ENCODE measurements at places on chromosomes 5 and 9.

DNA sequence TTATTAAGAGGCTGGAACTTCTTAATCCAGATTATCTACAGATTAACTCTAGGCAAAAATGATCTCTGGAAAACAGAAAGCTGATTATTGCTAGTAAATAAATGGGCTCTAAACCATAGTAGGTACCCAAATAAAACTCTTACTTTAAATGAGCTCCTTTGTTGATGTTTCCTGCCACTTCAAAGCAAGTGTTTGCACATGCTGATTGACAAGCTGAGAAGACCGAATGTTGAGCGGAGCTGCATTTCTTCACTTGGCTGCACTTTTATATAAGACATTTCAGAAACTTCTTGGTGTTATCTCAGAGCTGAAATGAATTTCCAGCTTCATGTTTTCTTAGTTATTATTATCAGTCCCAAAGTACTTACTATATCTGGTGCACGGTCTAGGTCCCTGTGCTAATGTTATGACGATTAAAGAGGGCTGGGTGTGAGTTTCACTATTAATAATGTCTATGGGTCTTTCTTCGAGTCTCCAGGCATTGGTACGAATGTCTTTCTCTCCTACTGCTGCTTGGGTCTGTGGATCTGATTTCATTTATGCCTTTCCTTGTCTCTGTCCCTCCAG, 58.6 kb upstream of the CTXN3 start:
- no peak for DNase-seq

GRCh38 chr9:134784577-134785305, 95.9 kb upstream of the FCN2 start:
- no peak for DNase-seq

DNA sequence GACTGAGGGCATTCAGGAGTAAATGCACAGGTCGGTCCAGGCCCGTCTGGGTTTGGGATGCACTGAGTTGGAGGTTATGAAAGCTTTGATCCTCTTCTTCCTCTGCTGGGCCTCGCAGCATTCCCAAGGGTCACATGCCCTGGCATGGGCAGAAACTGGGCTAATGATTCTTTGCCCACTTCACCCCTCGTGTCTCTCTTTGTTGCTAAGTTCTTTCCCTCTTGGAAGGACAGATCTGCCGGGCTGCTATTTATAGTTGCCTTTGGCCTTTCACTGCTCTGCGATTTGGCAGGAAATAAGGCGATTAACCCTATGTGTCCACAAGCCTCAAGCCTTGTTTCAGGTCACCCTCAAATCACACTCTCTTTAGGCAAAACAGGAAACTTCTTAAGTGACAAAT, 66.9 kb downstream of the ENTREP1 start:
- no peak for DNase-seq

- DNase-seq, result peak; percentile 8
Measured at GRCh38 chr9:118643118-118643517, 726.1 kb downstream of the BRINP1 start.

DNA sequence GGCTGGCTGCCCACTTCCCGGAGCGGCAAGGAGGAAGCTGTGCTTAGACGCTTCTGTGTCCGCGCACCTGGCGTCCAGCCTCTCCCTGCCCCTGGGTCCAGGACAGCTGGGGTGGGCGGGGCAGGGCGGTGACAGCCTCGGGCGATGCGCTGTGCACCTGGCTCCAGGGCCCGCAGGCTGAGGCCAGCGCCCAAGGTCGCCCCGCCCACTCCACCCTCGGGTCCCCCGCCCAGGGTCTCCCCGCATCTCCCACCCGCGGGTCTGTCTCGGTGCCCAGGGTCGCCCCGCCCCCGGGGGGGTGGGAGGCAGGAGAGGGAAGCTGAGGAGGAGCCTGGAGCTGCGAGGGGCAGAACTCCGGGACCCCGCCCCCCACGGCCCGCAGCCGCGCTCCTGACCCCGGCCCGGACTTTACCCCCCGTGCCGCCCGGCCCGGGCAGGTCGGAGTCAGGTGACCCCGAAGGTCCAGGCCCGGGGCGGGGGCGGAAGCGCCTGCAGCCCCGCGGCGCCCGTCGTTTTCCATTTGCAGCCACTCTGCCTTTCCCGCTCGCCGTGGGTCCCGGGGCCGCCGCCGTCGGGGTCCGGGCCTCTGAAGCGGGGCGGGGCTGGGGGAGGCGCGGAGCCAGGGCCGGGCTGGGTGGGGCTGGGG, at the start of gene ENTPD8:
Gene ENTPD8, minus strand, starts transcription at position 69 of the 646 bp plus-strand sequence. CDS start 3,072 bp downstream, outside the sequence.
- DNase-seq, result no peak

DNA sequence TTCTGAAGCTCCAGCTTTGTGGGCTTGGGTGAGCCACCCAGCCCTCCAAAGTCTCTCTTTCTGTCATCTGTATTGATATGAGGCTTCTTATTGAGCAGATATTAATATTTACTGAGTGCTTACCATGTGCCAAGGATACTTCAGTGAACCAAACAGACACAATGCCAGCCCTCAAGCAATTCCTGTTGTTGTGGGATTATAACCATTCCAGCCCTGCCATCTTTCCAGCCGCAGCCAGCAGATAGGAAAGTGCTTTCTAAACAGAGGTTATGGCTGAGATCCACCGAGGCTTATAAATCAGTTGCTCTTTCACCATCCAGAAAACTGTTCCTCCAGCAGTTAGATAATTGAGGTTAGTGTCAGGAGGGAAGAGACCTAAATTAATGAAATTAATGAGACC, 137.7 kb upstream of the ALDH1B1 start:
- DNase-seq, result no peak

GRCh38 chr9:73183917-73184861, 32.5 kb downstream of the ANXA1 start:
- DNase-seq, result peak; percentile 18

DNA sequence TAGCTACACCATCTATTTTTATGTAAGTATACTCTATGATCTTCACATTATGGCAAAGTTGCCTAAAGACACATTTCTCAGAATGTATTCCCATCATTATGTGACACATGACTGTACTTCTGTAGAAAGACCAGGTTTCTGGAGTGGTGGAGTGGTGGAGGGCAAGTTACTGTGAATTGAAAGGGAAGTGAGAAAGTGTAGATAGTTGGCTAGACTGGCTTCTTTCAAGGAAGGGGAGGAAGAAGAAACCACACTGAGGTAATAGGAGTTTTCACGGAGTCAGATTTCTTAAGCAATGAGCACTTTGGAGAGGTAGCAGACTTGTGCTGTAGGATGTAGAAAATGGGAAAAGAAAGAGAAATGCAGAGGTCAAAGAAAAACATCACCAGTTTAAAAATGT, 50.9 kb upstream of the EQTN start:
- no peak for DNase-seq

DNA sequence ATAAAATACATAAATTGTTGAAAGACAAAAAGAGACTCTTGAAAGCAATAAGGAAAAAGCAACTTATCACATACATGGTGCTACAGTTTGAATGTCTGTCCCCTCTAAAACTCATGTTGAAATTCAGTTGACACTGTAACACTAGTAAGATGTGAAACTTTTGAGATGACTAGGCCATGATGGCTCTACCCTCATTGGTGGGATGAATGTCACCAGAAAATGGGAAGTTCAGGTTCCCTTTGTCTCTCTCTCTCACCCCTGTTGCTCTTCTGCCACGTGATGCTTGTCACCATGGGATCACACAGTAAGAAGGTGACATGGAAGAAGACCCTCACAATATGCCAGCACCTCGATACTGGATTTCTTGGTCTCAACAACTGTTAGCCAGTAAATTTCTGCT, 50.3 kb upstream of the SPTLC1 start:
- no peak for DNase-seq

- peak; percentile 44 for DNase-seq
Measured at GRCh38 chr9:86978922-86979474, 31.7 kb upstream of the GAS1 start.

DNA sequence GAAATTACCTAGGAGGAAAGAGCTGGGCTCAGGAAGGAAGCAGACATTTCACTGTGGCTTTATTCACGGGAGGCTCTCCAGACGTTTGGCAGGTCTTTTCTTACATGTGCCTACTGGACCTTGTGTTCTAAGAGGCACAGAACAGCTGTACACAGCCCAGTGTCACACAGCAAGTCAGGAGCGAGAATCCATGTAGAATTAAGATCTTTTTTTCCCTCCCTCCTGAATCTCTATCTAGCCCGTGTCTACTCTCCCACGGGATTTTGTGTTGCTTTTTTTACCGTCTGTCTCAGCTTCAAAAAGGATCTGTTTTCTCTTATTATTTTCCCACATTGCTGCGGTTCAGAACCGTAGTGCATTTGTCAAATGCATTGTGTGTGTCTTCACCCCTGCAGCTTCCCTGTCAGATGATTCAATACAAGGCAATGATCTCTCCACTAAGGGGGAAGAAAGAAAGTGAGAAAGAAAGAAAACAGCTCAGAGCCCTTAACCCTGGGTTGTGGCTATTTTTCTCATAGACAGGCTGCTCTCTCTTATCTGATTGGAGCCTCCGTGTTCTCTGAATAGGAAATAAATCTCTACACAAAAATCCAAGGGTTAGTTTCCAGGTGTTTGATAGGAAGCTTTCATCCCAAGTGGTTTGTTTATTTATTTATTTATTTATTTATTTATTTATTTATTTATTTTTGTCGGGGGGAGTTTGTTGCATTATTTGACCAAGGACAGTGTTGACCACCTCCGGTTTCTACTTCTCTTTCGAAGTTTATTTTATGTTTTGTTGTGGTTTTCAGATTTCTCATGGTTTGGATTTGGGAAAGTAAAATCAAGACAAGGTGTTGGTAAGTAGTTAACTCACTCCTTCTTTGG, 191.0 kb downstream of the NTRK2 start:
- DNase-seq, result no peak

DNA sequence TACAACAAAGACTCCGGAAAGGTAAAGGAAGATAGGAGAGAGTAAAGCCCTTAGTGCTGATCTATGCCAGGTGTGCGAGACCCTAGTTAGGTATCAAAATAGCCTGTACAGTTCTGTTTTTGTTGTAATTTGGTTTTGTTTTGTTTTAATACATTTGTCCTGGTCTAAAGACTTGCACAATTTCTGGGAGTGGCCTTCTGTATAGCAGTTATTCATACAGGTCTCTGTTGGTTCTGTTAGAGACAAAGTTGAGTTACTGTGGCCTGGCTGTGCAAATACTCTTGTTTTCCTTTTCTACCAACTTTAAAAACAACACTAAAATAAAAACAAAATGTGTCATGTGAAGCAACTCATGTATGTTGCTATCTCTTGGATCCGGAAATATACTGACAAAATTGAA, 163.6 kb downstream of the COMMD10 start:
- DNase-seq, result no peak

GRCh38 chr5:7869474-7870136, 657 bp downstream of the MTRR start:
- no peak for DNase-seq

DNA sequence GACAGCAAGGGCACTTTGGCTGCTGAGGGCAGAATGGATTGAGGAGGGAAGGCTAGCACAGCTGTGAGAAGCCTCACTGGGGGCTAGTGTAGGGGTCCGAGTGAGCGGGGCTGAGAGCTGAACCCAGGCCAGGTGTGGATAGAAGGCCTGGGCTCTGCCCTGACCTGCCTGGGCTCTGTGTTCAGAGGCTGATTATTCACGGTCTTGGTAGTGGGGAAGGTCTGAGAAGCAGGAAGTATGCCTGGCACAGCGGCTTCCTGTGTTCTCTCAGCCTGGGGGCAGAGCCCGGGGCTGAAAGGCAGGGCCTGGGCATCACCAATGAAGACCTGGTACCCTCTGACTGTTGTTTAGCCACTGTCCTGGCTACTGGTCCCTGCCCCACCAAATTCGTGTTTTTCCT, 136.4 kb upstream of the TBC1D2 start:
- no peak for DNase-seq

DNA sequence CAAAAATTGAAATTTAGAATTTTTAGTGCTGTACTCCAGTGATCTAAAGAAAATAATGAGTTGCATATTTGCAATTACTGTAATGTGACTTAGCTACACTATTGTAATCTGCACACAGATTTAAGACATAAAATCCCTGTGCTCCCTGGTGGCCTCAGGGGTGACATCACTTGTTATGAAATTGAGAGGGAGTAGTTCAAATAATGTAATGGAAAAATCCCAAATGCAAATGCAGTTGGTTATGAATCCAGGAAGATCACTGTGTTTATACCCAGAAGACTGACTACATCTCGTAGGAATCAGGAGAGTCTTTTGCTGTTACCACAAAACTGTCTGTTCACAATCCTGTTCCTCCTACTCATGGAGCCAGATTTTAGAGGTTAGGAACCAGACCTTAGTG, 178.7 kb upstream of the FBXL17 start:
- peak; percentile 60 for DNase-seq

DNA sequence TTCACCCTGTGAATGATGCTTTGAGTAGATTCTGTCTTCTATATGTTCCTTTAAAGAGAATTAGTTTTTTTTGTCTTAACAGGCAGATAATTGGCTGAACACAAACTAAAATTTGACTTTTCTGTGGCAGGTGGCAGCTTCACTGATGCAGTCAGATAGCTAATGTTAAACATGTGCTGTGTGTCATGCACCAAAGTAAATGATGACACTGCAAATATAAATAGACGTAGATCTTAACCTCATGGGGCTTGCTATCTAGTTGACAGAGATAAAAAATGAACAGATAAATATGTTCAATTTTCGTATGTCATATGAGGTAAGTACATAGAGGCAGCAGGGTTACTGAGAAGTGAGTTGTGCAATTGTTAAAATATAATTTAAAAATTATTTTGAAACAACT, 82.7 kb downstream of the PARP8 start:
- DNase-seq, result no peak

DNA sequence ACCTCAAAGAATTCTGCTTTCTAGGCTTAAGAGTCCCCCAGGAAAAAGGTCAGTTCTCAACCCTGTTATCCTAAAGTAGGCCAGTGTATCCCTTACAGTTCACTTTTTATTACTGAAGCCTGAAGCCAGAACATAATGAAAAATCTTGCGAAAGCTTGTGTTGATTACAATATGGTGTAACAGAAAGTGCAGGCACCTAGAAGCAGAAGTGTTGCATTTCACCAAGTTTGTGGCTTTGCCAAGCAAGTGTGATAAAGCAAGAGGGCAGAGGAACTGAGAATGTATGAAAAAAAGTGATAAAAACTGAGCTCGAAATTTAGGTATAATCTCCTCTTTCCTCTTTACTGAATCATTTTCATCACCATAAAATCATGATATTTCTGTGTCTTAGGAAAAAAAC, 26.2 kb downstream of the AGTPBP1 start:
- DNase-seq, result no peak

GRCh38 chr9:72844440-72844768, 108.4 kb downstream of the ALDH1A1 start:
- no peak for DNase-seq

DNA sequence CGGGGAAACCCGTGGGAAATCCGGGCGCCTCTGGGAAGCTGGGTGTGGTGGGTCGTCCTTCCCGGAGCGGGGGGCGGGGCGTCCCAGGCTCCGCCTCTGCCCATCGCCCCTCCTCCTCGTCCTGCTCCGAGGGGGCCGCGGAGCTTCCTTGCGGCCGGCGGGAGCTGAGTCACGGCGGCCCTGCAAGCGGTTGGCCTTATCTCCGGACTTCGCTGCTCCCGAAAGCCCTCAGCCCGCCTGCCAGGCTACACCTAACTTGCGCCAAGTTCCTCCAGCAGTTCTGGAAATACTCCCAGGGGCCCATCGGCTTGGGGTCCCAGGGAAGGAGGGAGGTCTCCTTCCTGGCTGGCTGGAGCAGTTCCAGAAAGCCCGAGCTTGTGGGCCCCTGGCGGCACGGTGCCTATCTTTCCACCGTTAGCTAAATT, 54.1 kb upstream of the CDKN2AIPNL start:
- peak; percentile 79 for DNase-seq

- DNase-seq, result peak; percentile 4
Measured at GRCh38 chr5:78405829-78406750, 45.7 kb downstream of the SCAMP1 start.

GRCh38 chr9:84851935-84852585, 182.5 kb downstream of the NTRK2 start:
- DNase-seq, result peak; percentile 65

- DNase-seq, result no peak
Measured at GRCh38 chr5:54632131-54632701, 114.7 kb downstream of the SNX18 start.

Measured in skeletal muscle cell (primary cell).